CD8-positive, alpha-beta T cell (primary cell): ENCODE measurements at places on chromosomes 4 and X.
A peak's percentile ranks its signal among the peaks of the same experiment; 100 is the strongest.

- DNase-seq, result peak; percentile 76
Measured at GRCh38 chr4:17511950-17512795, at the start of gene QDPR. TSS of gene QDPR (minus strand) at chr4:17512090. CDS start at chr4:17512054, 36 bp downstream.

GRCh38 chr4:55398461-55398860 is 2.7 kb downstream of the TMEM165 start:
- no peak for DNase-seq

GRCh38 chr4:119589165-119589564 is 39.4 kb downstream of the PDE5A start:
- DNase-seq, result no peak

DNA sequence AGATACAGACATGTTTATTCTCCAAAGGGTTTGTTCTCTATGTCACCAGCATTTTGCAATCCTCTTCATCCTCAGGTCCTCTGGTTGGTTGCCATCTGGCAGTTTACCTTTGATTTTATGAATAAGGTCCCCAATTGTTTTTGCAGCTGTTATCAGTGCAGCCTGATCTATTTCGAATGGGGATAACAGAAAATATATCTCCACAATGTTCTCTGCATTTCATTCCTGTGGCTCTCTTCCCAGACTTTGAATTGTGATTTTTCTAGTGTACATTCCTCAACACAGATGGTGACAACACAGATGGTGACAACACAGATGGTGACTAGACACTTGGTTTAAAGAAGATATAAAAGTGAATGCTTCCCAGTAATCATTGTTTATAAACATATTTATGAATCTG is 74.1 kb downstream of the FBXO8 start:
- DNase-seq, result no peak

DNA sequence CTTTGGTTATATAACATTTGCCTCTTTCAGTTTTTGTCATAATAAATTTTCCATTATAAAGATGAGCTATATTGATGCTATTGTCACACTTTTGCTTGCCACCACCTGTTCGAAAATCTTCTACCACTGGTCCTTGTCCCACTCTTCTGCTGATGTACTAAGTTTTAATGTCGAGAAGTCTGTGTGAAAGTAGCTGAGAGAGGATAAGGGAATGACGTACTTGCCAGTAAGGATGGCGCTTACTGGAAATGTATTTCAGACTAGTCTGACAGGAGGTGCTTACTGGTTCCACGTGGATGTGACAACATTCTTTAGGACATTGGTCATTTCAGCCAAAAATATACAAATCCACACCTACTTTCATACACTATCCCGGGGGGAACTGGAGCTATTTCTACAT is 132.7 kb upstream of the NR3C2 start:
- DNase-seq, result no peak

DNA sequence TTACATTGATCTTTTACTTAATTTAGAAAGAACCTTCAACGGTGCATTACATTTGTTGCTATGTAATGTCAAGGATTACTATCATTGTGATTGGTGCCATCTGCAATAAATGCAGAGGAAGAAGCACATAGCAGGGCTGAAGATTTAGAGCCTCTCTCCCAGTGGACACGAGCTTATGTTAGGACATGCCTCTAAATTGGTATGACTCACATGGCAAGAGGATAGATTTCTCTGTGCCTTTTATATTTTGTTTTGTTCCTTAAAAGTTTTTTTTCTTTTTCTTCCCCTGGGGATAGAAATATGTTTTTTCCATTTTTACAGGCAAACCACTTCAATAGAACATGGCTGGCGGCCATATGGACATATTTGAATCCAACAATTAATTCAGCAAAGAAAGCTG is 205.0 kb upstream of the HAND2 start:
- DNase-seq, result no peak

DNA sequence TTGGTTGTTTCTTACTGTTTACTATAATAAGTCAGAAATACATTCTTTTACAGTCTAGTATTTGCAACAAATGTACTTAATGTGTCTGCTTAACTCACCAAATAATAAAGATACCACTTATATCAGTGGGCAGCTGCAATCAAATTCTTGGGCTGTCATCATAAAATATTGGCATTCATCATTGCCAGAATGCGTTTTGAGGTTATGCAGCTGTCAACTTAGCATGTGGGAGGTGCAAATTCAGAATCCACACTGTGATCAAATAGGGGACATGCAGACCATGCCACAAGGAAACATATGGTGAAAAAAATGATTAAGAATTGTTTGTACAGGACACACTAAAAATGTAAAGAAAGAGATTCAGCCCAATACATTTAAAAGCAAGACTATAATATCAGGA is 86.5 kb downstream of the HCCS start:
- DNase-seq, result no peak

DNA sequence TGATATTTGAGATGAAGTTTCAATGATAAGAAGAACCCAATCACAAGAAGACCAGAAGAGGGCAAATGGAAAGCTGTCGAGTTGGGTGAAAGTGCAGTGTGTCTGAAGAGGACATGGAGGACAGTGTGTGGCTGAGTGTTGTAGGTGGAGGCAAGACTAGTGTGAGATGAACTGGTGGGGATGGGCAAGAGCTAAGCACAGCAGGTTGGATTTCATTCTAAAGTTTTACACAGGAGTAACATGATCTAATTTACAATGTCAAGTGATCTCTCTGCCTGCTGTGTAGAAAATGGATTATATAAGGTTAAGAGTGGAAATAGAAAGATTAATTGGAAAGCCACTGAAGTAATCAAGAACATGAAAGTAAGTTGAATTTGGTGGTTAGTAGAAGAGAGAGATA is 208.6 kb upstream of the ETNPPL start:
- no peak for DNase-seq

DNA sequence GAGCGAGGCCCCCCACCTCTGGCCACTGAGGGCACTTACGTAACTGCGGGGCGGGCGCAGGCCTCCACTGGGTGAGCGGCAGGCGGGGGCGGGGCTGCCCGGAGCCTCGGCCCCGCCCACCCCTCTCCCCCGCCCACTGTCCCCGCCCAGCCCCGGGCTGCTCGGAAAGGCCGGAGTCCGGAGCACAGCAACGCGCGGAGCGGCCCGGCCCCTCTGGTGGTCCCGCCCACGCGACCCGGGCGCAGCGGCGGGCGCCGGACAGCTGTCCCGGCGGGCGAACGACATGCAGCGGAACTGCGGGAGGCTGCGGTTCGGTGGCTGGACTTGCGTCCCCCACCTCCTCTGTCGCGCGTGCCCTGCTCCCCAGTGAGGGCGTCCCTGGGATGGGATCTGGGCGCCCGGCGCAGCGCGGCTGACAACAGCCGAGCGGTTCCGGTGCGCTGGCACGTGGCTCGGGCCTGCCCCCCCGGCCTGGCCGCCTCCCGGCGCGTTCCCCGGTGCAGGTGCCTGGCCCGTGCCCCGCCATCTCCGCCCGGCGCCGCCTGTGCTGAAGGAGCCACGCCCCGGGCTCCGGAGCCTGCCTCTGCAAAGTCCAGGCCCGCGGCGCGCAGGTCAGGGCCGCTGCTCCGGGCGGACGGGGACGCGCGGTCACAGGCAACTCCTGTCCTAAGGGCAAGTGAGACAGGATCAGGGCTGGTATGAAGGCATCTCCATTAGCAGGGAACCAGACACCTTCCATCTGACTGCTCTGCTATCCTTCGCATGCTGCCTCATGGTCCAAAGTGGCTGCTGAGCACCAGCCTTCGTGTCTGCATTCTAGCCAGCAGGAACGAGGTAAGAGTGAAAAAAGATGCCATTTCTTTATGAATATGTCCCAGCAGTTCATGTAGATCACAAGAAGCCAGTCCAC is 21.8 kb upstream of the JAKMIP1 start:
- DNase-seq, result peak; percentile 64

DNA sequence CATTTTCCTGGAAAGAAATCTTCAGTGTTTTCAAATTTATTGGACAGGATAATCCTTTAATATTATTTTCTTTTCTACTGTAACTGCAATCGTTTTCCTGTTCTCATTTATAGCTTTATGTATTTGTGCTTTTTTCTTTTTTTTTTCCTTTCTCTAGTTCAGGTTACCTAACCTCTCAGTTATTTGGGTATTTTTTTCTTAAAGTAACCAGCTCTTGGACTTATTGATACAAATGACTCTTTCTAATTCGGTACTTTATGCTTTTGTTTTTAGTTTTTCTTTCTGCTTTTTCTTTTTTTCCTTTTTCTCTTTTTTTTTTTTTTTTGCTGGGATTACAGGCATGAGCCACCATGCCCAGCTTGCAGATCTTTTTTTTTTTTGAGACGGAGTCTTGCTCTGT is 25.2 kb downstream of the WWC2 start:
- no peak for DNase-seq

DNA sequence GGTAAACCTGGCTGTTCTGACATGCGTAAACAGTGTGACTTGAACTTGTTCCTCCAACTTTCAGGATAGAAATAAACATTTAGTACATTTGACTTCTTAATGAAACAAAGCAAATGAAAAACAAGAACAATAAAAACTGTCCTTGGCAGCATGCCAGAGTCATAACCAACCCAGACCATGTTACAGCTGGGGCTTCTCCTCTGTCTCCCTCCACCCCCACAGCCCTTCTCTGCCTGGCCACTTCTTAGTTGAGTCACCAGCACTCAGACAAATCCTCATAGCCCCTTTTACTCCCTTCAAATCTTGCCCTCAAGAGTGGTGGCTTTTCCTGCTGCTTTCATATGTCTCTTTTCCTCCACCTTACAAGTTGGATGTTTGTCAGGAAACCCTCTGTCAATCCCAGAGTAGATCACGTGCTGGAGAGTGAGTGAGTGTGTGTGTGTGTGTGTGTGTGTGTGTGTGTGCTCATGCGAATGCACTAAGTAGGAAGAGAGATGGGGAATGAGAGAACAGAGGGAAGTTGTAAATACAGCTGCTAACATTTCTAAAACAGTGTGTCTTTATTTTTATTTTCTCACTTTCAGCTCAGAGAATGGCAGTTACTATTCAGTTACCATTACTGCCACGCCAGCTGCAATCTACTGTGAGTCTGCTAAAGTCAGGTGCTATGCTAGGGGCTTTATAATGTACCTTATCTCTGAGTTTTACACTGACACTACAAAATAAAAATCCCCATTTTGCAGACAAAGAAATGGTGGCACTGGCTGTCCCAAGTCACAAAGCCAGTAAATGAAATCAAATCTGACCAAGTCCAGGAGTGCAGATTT is 15.0 kb downstream of the SCARB2 start:
- no peak for DNase-seq

GRCh38 chr4:8347660-8348059 is 78.1 kb downstream of the HTRA3 start:
- DNase-seq, result no peak

- DNase-seq, result no peak
Measured at GRCh38 chr4:76434901-76435527, at the start of gene SHROOM3. TSS of gene SHROOM3 (plus strand) at chr4:76435229. CDS start at chr4:76436053, 824 bp downstream.
